Transverse colon (tissue), 4 donors: ENCODE measurements at places on chromosomes 1 and 21. TPM values are rescaled to one million over a fixed set of nuclear protein-coding genes. Genes with fewer than 3 reads are reported as not detected.

The NBPF6 gene
- total RNA-seq = 0.32 TPM

The FMO3 gene
- not detected for total RNA-seq

The SELP gene
- 2.4 TPM for total RNA-seq

The DNAJC6 gene
- 1.9 TPM for total RNA-seq

- H3K36me3 ChIP-seq = no peaks in the 10 kb centered on the region
- no peak overlapping the region for H3K27ac ChIP-seq
- no peak for DNase-seq
- H3K4me3 ChIP-seq = no peak overlapping the region
These were observed 17.2 kb downstream of the RBM15 start for GRCh38 chr1:110356379-110356778.

- no peak for DNase-seq
- H3K27ac ChIP-seq = no peak overlapping the region
- no peaks in the 10 kb centered on the region for H3K36me3 ChIP-seq
- H3K4me1 ChIP-seq = no peaks in the 10 kb centered on the region
- H3K27me3 ChIP-seq = no peaks in the 10 kb centered on the region
These were observed 303.4 kb downstream of the KIF26B start for GRCh38 chr1:245458234-245458633.

DNA sequence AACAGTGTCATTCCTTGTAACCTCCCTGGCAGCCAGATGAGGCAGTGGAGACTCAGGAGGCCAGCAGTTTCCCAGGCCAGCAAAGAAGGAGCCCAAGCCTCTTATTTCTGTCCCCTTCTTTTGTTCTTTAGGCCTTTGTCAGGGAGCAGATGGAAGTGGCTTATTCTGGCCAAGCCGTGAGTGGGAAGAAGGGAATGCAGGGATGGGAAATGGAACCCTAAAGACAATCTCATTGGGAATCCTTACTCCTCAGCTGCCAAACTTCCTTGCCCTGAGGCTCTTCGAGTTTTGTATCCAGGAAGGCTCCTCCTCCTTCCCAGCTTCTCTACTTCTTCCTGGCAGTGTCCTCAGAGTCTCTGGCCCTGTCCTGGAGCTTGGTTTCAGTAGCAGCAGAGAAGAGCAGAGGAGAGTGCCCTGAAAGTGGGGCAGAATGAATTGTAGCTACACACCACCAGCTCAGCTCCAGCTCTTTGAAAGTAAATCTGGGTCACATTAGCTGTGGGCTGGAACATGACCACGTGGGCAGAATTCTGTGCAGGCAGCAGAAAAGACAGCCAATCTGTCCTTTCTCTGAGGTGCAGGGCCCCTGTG is 63.9 kb downstream of the NDUFS5 start:
- H3K27ac ChIP-seq = no peak overlapping the region
- H3K36me3 ChIP-seq = no peaks in the 10 kb centered on the region
- H3K27me3 ChIP-seq = no peaks in the 10 kb centered on the region
- H3K4me1 ChIP-seq = peaks cover 4% of the 10 kb centered on the region

DNA sequence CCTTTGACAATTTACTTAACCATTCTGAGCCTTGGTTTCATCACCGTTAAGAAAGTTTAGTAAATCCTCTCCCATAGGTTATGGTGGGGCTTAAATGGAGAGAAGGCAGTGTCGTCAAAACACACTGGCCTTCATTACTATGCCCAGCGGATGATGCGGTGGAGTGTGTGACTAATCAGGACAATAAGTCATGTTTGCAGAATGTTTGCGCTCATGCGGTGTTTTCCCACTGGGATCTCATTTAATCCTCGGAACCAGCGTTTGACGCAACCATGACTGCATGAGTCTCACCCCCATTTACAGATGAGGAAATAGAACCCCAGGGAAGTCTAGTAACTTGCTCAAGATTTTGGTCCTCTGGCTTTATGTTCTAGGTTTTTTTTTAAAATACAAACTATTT is 17.5 kb downstream of the SLC26A9 start:
- H3K4me3 ChIP-seq = no peak overlapping the region
- no peaks in the 10 kb centered on the region for H3K36me3 ChIP-seq
- H3K27me3 ChIP-seq = no peaks in the 10 kb centered on the region
- H3K27ac ChIP-seq = no peak overlapping the region
- H3K4me1 ChIP-seq = no peaks in the 10 kb centered on the region
- DNase-seq = no peak

- peaks cover 32% of the 10 kb centered on the region for H3K4me1 ChIP-seq
- peak overlapping the region; percentile 85 for H3K27ac ChIP-seq
- H3K36me3 ChIP-seq = no peaks in the 10 kb centered on the region
- no peak for DNase-seq
These were observed 23.6 kb upstream of the ARHGEF10L start for GRCh38 chr1:17515902-17516301.
